ENCODE measurements at places on chromosomes 16 and 17. TPM values are rescaled to one million over a fixed set of nuclear protein-coding genes. Genes with fewer than 3 reads are reported as not detected.
A peak's percentile ranks its signal among the peaks of the same experiment; 100 is the strongest.

DNA sequence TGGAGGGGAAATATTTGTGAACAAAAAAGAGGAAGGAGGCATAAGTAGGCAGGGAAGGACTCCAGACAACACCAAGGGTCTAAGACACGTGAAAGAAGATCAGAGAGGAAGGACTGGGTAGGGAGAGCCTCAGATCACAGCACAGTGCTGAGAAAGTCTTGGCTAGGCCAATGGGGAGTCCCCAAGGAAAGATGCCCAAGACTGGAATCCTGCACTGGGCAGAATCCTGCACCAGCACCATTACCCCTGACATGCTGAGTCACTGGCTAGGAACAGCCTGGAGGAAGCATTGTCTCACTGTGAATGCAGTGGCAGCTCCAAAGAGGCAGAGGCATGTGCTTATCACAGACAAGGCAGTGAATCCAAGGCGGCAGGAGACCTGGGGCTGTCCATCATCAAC lies 19.2 kb downstream of the CLEC19A start:
- no peak for DNase-seq
- no peaks in the 10 kb centered on the region for H3K4me1 ChIP-seq
- no peaks in the 10 kb centered on the region for H3K27me3 ChIP-seq
- no peaks in the 10 kb centered on the region for H3K36me3 ChIP-seq

GRCh38 chr16:3954411-3954921 lies 74.0 kb upstream of the CREBBP start:
- DNase-seq: no peak
- no peak overlapping the region for H3K4me3 ChIP-seq
- no peak overlapping the region for H3K27ac ChIP-seq
- no peaks in the 10 kb centered on the region for H3K27me3 ChIP-seq
- H3K4me1 ChIP-seq: peaks cover 13% of the 10 kb centered on the region

DNA sequence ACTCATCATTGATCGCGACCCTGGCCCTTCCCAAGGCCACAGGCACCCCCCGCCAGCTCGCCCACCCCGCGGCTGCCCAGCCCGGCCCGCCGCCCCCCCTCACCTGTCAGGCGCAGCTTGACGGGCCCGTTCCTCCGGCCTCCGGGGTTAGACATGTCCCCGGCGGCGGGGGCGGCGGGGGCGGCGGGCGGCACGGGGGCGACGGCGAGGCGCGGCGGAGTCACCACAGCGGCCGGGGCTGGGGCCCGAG lies 456 bp downstream of the SMURF2 start:
- H3K4me1 ChIP-seq: peaks cover 4% of the 10 kb centered on the region
- peak overlapping the region; percentile 90 for H3K27ac ChIP-seq
- peak; percentile 51 for DNase-seq
- no peaks in the 10 kb centered on the region for H3K36me3 ChIP-seq
- peak overlapping the region; percentile 45 for H3K4me3 ChIP-seq

The TEKT3 gene
- 1.5 TPM for total RNA-seq

The TTYH2 gene
- 43.1 TPM for total RNA-seq

The SLC43A2 gene
- 24.6 TPM for total RNA-seq

DNA sequence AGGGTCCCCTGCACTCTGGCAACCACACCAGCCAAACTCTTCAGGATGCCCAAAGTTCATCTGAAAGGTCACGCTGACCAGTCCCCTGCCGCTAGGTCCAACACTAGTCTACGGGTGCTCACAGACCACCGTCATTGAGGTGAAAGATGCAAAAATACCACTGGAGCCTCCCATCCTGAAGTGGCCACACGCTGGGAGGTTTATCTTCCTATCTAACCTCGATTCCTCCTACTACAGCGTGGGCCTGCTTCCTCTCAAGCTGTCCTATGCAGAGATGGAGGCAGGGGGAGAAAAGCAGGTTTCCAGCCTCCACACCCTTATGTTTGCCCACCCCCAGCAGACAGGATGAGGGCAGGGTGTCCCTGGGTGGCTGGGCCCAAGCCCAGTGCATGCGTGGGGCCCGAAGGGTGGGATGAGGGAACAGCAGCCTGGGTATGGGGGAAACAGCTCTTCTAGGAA lies 6.3 kb downstream of the SRCIN1 start:
- no peaks in the 10 kb centered on the region for H3K4me1 ChIP-seq
- no peaks in the 10 kb centered on the region for H3K36me3 ChIP-seq
- H3K4me3 ChIP-seq: no peak overlapping the region
- no peak overlapping the region for H3K27ac ChIP-seq
- no peak for DNase-seq
- no peaks in the 10 kb centered on the region for H3K27me3 ChIP-seq

The SLC6A4 gene
- total RNA-seq: not detected
